ENCODE measurements at places on chromosomes 2 and 18. TPM values are rescaled to one million over a fixed set of nuclear protein-coding genes. Genes with fewer than 3 reads are reported as not detected.

The KIF5C gene
- total RNA-seq: 73.5 TPM

GRCh38 chr2:855177-855576 is 95.5 kb upstream of the SNTG2 start:
- H3K4me1 ChIP-seq: peaks cover 29% of the 10 kb centered on the region
- no peak overlapping the region for H3K4me3 ChIP-seq
- 0 out of 2 replicates have a peak overlapping the region, but pooled peaks have one; percentile 11 for H3K27ac ChIP-seq
- no peak for DNase-seq
- peaks cover 3% of the 10 kb centered on the region for H3K27me3 ChIP-seq

- H3K36me3 ChIP-seq: no peaks in the 10 kb centered on the region
- DNase-seq: no peak
- peaks cover 7% of the 10 kb centered on the region for H3K4me1 ChIP-seq
- H3K27me3 ChIP-seq: peaks cover 56% of the 10 kb centered on the region
- H3K4me3 ChIP-seq: peak overlapping the region; percentile 84
- peak overlapping the region; percentile 57 for H3K27ac ChIP-seq
Measured at GRCh38 chr2:54722641-54723040, 821 bp upstream of the EML6 start.

DNA sequence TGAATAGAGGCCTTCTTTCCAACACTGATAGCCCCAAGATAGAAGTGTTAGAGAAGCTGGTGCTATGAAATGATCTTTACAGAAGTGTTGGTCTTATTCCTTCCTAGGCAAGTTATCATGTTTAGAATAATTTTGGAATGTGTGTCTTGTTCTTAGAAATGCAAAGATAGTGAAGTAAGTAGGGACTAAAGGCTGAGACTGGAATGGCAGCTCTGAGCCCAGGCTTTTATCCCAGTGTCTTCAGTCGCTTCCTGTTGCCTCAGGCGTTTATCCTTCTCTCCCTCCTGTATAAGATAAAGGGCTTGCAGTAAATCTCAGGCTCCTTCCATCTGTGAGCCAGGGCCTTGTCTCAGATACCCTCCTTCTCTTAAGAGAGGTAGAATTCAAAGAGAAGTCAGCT is 218.1 kb downstream of the TPGS2 start:
- peaks cover 8% of the 10 kb centered on the region for H3K4me1 ChIP-seq
- no peak for DNase-seq
- H3K27ac ChIP-seq: no peak overlapping the region
- no peaks in the 10 kb centered on the region for H3K36me3 ChIP-seq

GRCh38 chr2:105802587-105802986 is 57.9 kb downstream of the NCK2 start:
- H3K27ac ChIP-seq: 0 out of 2 replicates have a peak overlapping the region, but pooled peaks have one; percentile 45
- no peak for DNase-seq
- H3K4me3 ChIP-seq: no peak overlapping the region
- peaks cover 68% of the 10 kb centered on the region for H3K4me1 ChIP-seq
- H3K36me3 ChIP-seq: no peaks in the 10 kb centered on the region

GRCh38 chr2:128237081-128237534 is 81.6 kb downstream of the HS6ST1 start:
- no peak overlapping the region for H3K4me3 ChIP-seq
- H3K27me3 ChIP-seq: peaks cover 15% of the 10 kb centered on the region
- H3K36me3 ChIP-seq: no peaks in the 10 kb centered on the region
- DNase-seq: no peak

Data from WTC11 (cell line).